Small intestine (tissue), 16 donors: ENCODE measurements at places on chromosomes 5 and 9.
A peak's percentile ranks its signal among the peaks of the same experiment; 100 is the strongest.

DNA sequence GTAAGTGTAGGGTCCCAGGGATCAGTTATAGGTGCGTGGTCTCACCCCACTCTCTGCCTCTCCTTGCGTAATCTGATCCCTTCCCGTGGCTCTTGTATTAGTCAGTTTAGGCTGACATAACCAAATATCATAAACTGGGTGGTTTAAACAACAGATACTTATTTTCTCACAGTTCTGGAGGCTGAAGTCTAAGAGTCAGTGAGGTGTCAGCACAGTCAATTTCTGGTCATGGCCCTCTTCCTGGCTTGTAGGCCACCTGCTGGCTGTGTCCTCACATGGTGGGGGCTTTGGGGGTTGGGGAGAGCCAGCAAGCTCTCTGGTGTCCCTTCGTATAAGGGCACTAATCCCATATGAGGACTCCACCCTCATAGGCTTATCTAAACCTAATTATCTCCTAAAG, 32.3 kb downstream of the CARTPT start:
- DNase-seq, result no peak

DNA sequence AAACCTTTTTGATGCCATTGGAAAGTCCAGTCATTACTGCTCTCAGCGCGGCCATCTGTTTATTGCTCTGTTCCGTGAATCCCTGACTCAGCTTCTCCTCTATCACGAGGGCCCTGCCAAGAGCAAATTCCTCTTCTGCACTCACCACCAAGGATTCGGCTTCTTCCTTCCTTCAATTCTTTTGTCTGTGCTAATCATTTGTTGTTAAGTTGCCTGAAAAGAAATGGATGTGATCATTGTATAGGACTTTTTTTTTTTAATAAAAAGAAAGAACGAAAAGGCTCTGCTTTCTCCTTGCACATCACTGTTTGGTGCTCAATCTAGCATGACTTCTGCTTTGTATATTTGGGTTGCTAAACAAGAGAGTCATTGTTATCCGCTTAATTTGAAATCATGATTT, 128.7 kb upstream of the PIK3R1 start:
- peak; percentile 34 for DNase-seq

- no peak for DNase-seq
Measured at GRCh38 chr5:57700484-57700883, 217.9 kb upstream of the ACTBL2 start.

DNA sequence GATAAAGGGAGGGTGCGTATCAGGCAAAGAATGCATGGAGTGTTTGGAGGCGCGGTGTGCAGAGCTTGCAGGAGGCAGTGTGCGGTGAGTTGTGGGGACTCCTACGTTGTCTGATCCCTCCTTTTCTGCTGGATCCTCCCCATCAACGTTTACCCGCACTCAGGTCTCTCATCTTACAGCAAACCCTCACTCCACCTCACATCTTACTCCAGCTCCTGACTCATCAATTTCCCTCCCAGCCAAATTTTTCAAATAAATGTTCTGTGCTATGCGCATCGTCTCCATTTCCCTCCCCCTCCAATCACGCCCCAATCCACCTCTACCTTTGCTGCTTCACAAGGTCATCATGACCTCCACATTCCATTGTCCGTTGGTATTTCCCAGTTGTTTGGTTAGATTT, 138.9 kb upstream of the KLF4 start:
- DNase-seq, result no peak

- no peak for DNase-seq
Measured at GRCh38 chr5:1751026-1751863, 48.4 kb downstream of the MRPL36 start.

- DNase-seq, result no peak
Measured at GRCh38 chr9:121607434-121608167, 43.8 kb upstream of the DAB2IP start.

DNA sequence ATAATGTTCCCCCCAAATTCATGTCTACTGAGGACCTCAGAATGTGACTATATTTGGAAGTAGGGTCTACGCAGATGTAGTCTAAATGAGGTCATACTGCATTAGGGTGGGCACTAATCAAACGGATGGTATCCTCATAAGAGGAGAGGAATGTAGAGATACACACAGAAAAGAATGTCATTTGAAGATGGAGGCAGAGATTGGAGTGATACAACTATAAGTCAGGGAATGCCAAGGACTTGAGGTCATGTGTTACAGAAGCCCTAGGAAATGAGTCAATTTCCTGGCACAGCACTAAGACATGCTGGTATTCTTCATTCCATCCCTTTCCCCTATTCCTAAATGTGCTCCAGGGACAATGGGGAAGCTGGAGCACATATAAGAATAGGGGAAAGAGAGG, 758 bp upstream of the PDCD1LG2 start:
- no peak for DNase-seq

- DNase-seq, result peak; percentile 22
Measured at GRCh38 chr5:168422431-168422830, 63.8 kb upstream of the RARS1 start.

DNA sequence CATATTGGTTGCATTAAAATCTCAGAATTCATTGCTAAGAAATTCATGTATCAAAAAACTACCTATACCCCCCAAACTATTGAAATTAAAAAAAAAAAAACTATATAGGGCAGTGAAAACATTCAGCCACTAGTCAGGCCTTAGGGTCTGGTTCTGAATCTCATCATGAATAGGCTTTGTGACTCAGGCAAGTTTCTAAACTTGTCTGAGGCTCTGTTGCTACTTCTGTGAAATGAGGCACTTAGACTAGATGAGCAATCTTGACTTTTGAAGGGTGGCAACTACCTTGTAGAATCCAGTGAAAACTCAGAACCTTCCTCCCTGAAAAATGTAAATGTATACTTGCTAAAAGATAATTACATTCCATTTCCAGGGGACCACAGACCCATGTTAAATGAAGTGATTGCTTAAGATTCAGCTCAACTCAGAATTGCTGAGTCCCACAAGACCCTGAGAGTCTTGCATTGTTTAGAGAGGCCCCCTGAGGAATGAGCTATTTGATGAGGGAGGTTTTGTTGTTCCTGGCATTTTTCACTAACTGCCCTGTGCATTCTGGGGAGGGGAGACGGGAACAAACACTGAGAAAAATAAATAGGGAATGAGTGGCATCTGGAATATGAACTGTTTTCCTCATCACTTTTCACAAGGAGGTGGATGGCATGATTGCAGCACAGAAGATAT, 29.5 kb downstream of the RAI14 start:
- DNase-seq, result no peak

GRCh38 chr5:82487131-82487530, 209.0 kb upstream of the RPS23 start:
- DNase-seq, result no peak

DNA sequence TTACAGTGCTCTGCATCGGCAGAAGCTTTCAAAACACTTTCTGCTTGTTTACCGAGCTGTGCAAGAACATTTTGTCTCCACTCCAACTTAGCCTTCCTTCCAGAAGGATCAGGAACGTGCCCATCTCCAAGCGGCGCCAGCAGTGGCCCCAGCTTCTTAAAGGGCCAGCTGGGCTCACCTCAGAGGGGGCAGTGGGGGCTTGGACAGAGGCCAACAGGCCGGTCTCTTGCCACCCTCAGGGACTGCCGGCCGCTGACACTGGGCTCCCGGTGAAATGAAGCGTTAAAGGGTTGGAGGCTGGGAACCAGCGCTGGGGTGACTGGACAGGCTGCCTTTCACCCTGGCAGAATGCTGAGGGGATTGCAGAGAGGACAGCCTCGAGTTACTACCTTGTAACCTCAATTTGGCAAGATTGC, 67.0 kb upstream of the RNU6ATAC start:
- no peak for DNase-seq

- DNase-seq, result no peak
Measured at GRCh38 chr9:36492865-36493264, 79.8 kb upstream of the MELK start.

DNA sequence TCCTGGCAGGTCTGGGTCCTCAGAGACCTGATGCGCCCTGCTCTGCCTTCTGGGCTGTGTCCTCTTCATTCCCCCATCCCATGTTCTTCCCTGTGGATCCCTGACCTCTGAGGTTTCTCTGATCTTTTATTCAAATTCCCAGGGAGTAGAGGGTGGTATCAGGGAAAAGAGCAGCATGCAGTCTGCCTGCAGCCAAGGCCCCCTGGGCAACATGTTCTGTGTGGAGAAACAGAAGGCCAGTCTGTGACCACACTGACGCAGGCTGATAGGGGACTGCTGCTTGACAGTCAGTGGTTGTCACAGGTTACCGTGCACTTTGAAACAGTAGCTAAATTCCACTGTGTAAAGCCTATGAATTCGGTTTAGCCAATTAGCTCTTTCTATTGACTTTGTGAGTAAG, 156.6 kb upstream of the IRX2 start:
- no peak for DNase-seq

- no peak for DNase-seq
Measured at GRCh38 chr5:171989276-171989675, 17.2 kb downstream of the FBXW11 start.

DNA sequence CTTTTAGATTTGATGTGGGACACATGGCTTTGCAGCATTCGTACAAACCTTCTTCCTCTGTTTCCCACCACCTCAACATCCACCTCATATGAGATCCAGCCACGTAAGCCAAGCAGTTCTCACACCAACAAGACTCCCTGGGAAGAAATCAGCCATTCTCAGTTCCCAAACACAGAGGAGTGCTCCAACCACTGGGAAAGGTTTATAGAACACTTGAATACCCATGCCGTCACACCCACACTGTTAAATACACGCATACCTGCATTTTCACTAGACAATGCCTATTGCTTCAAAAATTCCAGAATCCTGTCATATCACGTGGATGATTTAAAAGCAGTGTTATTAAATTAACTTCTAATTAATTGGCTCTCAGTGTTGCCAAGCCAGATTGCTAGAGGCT, 347.3 kb downstream of the ENC1 start:
- DNase-seq, result no peak

DNA sequence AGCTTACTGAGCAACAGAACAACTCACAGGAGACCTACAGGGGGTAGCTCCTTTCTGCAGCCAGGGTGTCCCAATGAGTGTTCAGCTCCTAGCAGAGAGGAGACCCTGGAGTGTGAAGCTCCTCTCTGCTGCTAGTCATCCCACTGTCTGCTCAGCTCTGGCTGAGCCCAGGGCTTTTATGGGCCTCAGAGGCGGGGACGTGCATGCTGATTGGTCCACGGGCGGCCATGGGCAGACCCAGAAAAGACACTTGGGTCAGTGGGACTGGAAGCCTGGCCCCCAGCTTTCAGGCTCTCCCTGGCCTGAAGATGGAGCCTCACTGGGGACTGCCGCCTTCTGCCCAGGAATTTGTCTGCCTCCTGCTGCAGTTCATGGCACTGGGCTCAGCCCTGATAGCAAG, 40.6 kb downstream of the TSPAN17 start:
- DNase-seq, result no peak

DNA sequence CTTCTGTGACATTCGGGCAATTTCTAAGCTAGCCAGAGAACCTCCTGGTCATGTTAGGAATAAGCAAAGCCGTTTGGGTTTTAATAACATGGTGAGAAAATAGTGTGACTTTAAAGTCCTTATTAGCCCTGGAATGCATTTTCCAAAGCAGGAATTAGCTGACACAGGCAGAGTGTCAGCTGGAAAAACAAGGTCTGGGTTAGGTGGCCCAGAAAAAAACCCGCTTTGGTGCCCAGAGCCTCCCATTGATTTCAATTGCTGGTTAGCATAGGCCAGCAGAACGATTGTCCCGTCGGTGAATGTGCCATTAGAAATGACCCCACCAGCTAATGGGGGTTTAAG, 62.1 kb upstream of the CPEB4 start:
- no peak for DNase-seq

GRCh38 chr5:134112726-134113362, 1.6 kb upstream of the TCF7 start:
- no peak for DNase-seq

- DNase-seq, result no peak
Measured at GRCh38 chr5:14138608-14139540, 4.3 kb upstream of the TRIO start.

- no peak for DNase-seq
Measured at GRCh38 chr5:56910210-56910965, 992 bp downstream of the SETD9 start.

- no peak for DNase-seq
Measured at GRCh38 chr5:176531902-176532493, 5.2 kb downstream of the RNF44 start.

- no peak for DNase-seq
Measured at GRCh38 chr9:7011395-7012067, 253.8 kb downstream of the KDM4C start.

DNA sequence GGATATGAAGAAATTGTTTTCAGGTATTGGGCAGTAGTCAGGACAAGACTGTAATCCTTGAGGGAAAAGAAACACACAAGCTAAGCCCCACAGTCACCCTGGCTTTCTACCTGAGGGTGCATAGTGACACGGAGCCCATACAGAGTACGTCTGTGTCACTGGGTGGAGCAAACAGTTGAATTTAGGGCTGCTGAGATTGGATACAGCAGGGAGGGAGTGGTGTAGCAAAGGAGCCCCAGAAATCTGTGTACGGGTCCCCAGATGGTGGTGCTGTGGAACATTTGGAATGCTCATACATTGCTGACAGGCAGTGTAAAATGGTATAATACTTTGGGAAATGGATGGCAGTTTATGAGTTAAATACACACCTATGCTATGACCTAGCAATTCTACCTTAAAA, 5.1 kb downstream of the TRMT10B start:
- no peak for DNase-seq

- no peak for DNase-seq
Measured at GRCh38 chr5:135996611-135997010, 32.2 kb upstream of the TGFBI start.

- no peak for DNase-seq
Measured at GRCh38 chr5:144378681-144379080, 208.0 kb downstream of the KCTD16 start.

DNA sequence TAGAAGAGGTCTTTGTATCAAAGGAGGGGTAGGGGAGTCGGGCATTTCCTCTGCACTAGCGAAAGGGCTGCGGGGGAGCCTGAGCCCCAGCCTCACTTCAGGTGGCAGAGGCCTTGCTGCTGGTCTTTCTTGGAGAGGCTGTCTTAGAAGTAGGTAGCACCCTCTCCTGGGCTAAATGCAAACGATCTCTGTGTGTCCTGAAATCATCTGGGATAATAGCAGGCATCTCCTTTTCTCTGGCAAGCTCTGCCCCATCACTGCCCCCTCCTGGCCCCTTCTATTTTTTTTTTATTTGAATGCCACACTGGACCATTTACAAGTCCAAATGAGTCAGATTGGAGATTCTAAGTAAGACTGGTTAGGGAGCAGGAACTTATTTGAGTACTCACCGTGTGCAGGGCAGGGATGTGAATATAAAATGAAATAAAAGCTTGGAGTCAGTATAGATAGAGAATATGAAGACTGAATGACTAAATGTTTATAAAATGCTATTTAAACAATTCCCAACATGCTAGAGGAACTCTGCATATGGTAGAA, 137.1 kb downstream of the FGF1 start:
- peak; percentile 91 for DNase-seq
